Esophagus mucosa (tissue), 1 donor: ENCODE measurements at places on chromosomes 6 and 20. TPM values are rescaled to one million over a fixed set of nuclear protein-coding genes. Genes with fewer than 3 reads are reported as not detected.

The MUC21 gene
- 721 TPM for total RNA-seq

The SDC4 gene
- total RNA-seq: 99.1 TPM

The RSPO3 gene
- 1.4 TPM for total RNA-seq

The LHFPL5 gene
- total RNA-seq: not detected

The CARMIL1 gene
- 18.2 TPM for total RNA-seq

The TPBG gene
- total RNA-seq: 21.2 TPM

The HLA-DQB1 gene
- total RNA-seq: 1.1 TPM

The GHRH gene
- total RNA-seq: not detected

The MAS1 gene
- not detected for total RNA-seq

The HLA-DPB1 gene
- 10.5 TPM for total RNA-seq

The SIGLEC1 gene
- 0.80 TPM for total RNA-seq

The GMPR gene
- 0.80 TPM for total RNA-seq

The ZFP64 gene
- total RNA-seq: 12.9 TPM

The COL9A1 gene
- total RNA-seq: not detected

The IMPG1 gene
- total RNA-seq: not detected

The NANP gene
- total RNA-seq: 2.7 TPM

The CAP2 gene
- 3.0 TPM for total RNA-seq

The DAAM2 gene
- total RNA-seq: 2.3 TPM

The DYNLT1 gene
- total RNA-seq: 143 TPM

The EYS gene
- total RNA-seq: not detected

The NKAIN2 gene
- not detected for total RNA-seq

The APCDD1L gene
- total RNA-seq: 0.16 TPM

The FBXL4 gene
- 6.9 TPM for total RNA-seq

The SLC24A3 gene
- 13.0 TPM for total RNA-seq

The ZNF165 gene
- 3.0 TPM for total RNA-seq

The REM1 gene
- 0.20 TPM for total RNA-seq

The CEP57L1 gene
- total RNA-seq: 7.6 TPM

The COL21A1 gene
- 4.9 TPM for total RNA-seq

The XRN2 gene
- 31.4 TPM for total RNA-seq

The FOXC1 gene
- total RNA-seq: 6.5 TPM

The LY6G6D gene
- not detected for total RNA-seq

The PAX1 gene
- total RNA-seq: not detected

The AAR2 gene
- total RNA-seq: 13.3 TPM

The SYCP2 gene
- total RNA-seq: 0.60 TPM

The KCNQ5 gene
- 0.96 TPM for total RNA-seq

The C6orf141 gene
- total RNA-seq: 9.3 TPM

The SOBP gene
- 0.32 TPM for total RNA-seq

The MLIP gene
- total RNA-seq: 8.5 TPM

The WASF1 gene
- total RNA-seq: 6.0 TPM

The DLK2 gene
- total RNA-seq: 8.9 TPM

The IDH3B gene
- 60.7 TPM for total RNA-seq

The SMPD2 gene
- total RNA-seq: 12.3 TPM

The GRIK2 gene
- 0.44 TPM for total RNA-seq

The SEMG1 gene
- not detected for total RNA-seq

The WFDC5 gene
- total RNA-seq: 4.3 TPM

The TPD52L1 gene
- 217 TPM for total RNA-seq

The PLCB4 gene
- total RNA-seq: 1.1 TPM

The SPTLC3 gene
- 9.0 TPM for total RNA-seq

The ADGRF5 gene
- total RNA-seq: 2.5 TPM

The TTK gene
- 11.0 TPM for total RNA-seq
